Naive thymus-derived CD8-positive, alpha-beta T cell (primary cell): ENCODE measurements at places on chromosomes 1 and 21.

DNA sequence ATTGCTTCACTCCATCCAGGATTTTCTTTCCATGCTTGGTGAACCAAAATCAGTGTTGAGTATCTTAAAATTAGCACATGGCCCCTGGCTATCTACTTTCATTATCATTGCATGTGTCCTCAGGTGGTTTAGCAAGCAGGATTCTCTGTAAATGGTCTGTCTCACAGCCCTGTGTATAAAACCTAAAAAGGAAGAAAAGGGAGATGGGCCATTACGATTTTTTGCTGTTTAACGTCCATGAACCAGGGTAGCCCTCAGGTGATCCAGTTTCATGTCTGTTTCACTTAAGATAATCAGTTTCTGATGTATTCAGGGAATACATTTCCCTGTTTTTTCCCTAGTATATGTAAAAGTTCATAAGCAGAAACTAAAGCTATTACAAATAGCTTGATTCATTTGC lies 238.2 kb downstream of the NFIA start:
- DNase-seq, result no peak

- no peak for DNase-seq
Observed at GRCh38 chr1:213264531-213264930, 213.5 kb downstream of the RPS6KC1 start.

GRCh38 chr21:41568606-41569385 lies 60.8 kb upstream of the TMPRSS2 start:
- no peak for DNase-seq

DNA sequence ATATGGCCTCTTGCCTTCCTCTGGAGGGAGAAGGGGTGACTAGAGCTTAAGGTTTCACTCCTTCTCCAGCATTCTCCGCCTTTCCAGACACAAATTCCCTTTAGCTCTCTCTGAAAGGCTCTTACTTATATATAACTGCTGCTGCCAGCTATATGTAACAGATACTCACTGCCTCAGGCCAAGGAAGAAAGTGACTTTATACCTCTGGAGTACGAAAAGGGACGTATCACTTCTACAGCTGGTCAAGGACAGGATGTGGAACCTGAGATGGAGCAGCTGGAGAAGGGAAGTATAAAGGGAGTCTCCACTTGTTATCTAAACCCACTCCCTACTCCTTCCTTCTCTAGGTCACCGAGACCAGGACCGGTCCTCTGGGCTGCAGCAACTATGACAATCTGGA lies 102.4 kb downstream of the BRINP2 start:
- DNase-seq, result no peak

- DNase-seq, result peak; percentile 73
Observed at GRCh38 chr1:205285381-205286101, 36.0 kb downstream of the NUAK2 start.

DNA sequence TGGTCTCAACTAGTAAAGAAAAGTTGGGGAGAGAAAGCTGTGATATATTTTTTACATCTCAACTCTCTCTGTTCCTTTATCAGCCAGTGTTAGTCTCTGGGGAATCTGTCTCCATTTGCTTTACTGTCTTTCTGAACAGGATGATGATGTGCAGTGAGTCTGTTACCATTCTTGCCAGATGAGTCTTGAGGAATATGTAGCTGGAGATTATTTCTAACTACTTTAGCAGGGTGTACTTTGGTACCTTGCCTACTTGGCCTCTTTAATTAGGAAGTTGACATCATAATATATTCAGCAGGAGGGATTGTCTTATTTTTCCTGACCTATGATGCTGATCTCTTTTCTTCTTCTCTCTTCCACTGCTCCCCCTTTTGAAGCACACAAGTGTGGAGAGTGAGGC lies 15.7 kb upstream of the HAX1 start:
- no peak for DNase-seq

DNA sequence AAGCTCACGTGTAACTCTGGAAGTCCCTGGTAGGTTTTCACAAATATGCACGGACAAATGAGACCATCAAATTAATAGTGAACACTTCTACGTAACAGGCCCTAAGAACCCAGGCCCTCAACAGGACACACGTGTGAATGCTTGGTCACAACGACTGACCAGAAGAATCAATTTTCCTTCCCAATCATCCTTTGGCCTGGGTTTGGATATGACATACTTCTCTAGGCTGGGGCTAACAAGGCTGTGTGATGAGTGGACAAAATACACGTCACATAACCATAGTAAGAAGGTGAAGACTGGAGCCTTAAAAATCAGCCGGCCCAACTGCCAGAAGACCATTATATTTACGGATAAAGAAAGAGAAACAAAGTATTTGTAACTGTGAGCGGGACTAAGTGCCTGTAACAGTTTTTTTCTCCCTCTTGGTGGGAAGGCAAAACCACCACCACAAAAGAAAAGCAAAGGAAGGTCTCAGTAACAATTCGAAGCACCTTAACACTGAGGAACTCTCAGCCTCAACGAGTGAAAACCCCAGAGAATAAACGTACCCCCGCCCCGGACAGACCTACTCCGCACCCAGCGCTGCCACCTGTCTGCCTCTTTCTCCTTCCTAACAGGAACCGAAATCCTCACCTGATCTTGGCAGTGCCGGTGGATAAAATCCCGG lies 450 bp downstream of the SDE2 start:
- no peak for DNase-seq

GRCh38 chr1:98550076-98550475 lies 111.4 kb upstream of the SNX7 start:
- DNase-seq, result no peak

- peak; percentile 28 for DNase-seq
Observed at GRCh38 chr21:32940079-32941014, 85.4 kb upstream of the OLIG2 start.

GRCh38 chr1:242448910-242449645 lies 75.4 kb downstream of the PLD5 start:
- no peak for DNase-seq

GRCh38 chr1:158458263-158458662 lies 3.4 kb upstream of the OR10K1 start:
- DNase-seq, result no peak

DNA sequence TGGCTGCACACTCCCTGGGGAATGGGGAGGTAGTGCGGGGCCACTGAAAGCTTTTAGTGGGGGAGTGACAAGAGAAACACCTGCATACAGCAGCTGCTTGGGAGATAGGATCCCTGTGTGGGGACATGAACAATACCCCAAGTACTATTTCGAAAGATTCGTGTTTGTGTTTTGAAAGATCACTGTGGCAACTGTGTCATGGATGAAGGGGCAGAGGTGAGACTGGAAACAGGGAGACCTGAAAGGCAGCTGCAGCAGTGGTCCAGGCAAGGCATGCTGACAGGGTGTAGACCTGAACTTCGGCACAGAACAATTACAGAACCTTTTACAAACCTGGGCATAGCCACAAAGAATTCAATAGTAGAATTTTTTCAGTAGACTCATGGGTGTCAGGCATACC lies 32.9 kb downstream of the TENT5C start:
- no peak for DNase-seq
